ENCODE measurements at places on chromosomes 2 and 18.

- no peak for DNase-seq
Observed at GRCh38 chr2:131014141-131014540, 79.1 kb downstream of the FAM168B start.

- DNase-seq, result no peak
Observed at GRCh38 chr2:86286516-86286915, 50.9 kb downstream of the REEP1 start.

- no peak for DNase-seq
Observed at GRCh38 chr18:61443081-61443725, 110.0 kb downstream of the CDH20 start.

DNA sequence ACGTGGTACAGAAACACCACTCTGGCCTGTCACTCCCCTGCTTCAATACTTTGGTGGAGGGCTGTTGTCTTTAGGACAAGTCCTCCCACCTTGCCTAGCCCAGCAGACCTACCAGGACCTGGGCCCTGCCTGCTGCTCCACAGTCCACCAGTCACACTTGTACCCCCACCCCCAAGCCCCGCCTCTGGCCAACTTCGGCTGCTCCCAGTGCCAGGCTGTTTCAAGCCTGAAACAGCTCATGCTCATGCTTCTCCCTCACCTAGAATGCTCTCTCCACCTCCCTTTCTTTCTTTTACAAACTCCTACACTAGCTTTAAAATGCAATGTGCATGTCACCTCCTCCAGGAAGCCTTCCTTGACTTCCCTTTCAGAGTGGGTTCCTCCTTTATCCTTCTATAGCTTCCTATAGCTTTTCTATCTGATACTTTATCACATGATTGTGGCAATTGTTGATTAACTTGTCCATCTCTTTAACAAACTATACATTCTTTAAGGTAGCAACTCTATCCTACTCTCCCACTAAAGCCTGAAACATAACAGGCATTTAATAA is 4.8 kb upstream of the OXER1 start:
- DNase-seq, result no peak

DNA sequence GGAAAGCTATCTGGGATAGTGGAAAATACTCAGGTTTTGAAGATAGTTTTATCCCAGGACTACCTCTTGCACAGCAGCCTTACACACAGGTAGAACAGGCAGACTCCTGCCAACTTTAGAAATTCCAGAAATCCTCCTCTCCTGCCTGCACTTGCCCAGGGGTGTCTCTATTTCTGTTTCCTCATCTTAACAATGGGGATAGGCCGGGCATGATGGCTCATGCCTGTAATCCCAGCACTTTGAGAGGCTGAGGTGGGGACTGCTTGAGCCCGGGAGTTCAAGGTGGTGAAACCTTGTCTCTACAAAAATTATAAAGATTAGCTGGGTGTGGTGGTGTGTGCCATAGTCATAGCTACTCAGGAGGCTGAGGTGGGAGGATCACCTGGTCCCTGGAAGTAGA is 117.0 kb upstream of the ARL5A start:
- no peak for DNase-seq

GRCh38 chr2:222825031-222825430 is 35.8 kb upstream of the ACSL3 start:
- DNase-seq, result no peak

GRCh38 chr2:15799432-15799827 is 140.9 kb upstream of the MYCN start:
- DNase-seq, result no peak

GRCh38 chr2:138365581-138365980 is 136.0 kb upstream of the SPOPL start:
- no peak for DNase-seq

GRCh38 chr2:15623481-15623796 is 31.8 kb downstream of the DDX1 start:
- no peak for DNase-seq

GRCh38 chr2:177464549-177464948 is 72.0 kb downstream of the AGPS start:
- DNase-seq, result no peak

DNA sequence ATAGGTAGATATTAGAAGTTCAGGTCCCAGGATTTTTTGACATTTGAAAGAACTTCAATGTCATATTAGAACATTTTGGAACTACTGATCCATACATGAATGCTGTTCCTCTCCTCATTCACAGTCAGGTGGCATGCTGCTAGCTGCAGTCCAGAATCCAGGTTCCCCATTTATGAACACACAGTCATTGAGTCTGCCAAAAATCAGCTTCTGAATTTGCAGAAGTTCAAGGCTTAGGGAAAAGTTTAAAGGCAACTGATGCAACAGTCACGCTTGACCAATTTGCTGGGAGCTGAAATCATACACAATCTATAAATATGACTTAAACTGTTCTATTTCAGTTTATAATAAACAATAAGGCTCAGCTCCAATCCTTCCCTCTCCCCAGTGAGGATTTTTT is 17.3 kb upstream of the TTR start:
- no peak for DNase-seq

DNA sequence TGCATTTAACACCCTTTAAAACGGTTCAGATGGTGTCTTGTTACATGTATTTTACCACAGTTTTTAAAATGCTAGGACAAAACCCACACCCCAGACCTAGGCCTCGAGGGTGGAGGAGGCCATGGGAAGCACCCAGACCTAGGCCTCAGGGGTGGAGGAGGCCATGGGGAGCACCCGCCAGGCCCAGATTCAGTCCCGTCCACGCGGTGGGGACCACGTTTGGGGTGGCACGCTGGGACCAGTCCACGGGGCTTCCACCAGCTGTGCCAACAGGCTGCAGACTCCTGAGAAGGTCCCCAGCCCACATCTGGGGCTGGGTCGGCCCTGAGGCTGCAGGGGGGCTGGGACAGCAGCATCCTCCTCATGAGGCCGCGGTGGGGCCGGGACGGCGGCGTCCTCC is 63.4 kb downstream of the SLC66A2 start:
- DNase-seq, result no peak

GRCh38 chr18:10453806-10454680 is at the start of gene APCDD1:
Gene APCDD1, plus strand, starts transcription at chr18:10454635. Its CDS starts 347 bp downstream, at chr18:10454982.
- peak; percentile 53 for DNase-seq

DNA sequence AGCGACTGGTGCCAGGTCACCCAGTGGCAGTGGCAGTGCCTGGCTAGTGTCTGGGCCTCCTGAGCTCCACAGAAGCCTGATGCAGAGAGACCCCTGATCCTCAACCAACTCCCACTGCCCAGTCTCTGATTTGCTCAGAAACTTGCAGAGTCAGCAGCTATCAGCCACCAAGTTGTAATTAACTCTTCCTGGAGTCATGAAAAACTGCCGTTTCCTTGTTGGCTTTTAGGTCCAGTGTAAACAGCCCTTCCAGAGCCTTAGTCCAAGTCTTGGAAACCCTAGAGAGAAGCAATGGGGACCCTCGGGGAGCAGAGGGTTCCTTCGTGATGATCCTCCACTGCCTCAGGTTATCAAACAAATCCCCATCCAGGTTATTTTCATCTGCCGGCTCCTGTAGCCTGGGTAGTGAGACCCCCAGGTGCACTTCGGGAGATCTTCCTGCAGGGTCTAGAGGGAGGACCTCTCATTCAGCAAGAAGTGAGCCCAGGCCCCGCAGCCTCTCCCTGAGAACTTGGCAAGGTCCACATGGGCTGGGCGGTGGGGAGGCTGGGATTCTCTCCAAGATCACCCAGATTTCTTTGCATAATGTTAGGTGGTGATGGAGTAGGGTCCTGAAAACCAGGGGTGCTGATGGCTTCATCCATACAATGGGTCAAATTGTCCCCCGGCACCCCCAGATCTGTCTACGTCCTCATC is 137.7 kb upstream of the HDAC4 start:
- DNase-seq, result no peak

DNA sequence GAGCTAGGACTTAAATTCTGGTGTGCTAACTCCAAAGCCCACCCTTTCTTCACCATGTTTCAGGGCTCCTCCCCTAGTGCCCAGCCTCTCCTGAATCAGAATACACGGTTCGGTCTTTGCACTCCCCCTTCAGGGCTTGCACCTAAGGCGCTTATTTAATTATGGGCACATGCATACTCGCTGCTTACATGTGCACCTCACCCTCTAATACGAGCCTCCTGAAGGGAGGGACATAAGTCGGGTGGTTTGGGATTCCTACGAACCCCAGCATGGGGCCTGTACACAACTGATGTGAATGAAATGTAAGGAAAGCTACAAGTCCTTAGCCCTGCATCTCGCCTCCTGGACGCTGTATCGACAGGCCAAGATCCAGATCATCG is 435 bp downstream of the IFT172 start:
- peak; percentile 23 for DNase-seq

- DNase-seq, result no peak
Observed at GRCh38 chr2:151824886-151825285, 3.3 kb downstream of the ARL5A start.

DNA sequence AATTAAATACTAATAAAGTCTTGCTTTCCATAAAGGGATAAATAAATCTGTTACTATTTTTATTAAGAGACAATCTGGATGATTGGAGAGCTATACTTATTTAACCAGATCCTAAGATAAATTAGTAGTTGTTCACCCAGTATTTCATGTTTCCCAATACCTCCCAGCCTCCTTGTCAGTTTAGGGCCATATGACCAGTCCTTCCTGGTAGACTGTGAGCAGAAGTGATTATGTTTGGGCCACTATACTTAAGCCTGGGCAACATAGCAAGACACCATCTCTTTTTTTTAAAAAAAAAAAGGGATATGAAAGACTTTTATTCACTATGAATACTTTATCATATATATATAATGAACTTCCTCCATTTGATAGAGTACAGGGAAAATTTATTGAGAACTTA is 48.8 kb upstream of the PPM1B start:
- no peak for DNase-seq

DNA sequence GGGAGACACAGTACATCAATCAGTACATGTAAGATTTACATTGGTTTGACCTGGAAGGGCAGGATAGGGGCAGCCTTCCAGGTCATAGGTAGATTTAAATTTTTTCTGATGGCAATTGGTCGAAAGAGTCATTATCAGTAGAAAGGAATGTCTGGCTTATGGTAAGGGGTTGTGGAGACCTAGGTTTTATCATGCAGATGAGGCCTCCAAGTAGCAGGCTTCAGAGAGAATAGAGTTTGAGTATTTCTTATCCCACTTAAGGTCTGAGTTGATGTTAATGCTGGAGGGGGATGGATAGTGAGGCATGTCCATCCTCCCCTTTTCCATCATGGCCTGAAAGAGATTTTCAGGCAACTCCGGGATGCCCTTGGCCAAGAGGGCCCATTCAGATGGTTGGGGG is 60.7 kb downstream of the SPTBN1 start:
- DNase-seq, result no peak

DNA sequence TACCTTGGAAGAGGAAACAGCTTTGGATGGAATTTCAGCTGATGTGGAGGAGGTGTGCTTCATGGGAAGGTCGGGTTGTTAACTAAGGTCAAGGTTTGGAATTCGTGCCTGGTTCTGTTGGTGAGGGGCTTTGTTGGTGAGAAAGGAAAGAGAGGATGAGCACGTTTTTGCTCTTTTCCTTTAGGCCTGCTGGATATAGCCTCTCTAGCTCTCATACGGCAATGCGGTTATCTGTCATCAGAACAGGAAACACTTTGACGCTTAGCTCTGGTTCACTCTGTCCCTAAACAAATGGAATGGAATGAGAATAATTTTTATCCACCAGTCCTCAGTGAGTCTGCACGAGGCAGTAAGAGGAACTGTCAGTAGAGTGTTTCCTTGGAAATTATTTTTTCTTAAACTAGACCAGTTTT is 169.7 kb upstream of the NOSTRIN start:
- DNase-seq, result peak; percentile 63

GRCh38 chr2:210429403-210430137 is 47.0 kb downstream of the LANCL1 start:
- no peak for DNase-seq

GRCh38 chr2:11389551-11390398 is 45.3 kb upstream of the ROCK2 start:
- peak; percentile 52 for DNase-seq

GRCh38 chr2:181290182-181290581 is 167.0 kb upstream of the ITGA4 start:
- DNase-seq, result no peak

- DNase-seq, result peak; percentile 34
Observed at GRCh38 chr18:741931-742512, 29.6 kb upstream of the ENOSF1 start.
